Posterior vena cava (tissue), 2 donors: ENCODE measurements at places on chromosomes 12 and 14. TPM values are rescaled to one million over a fixed set of nuclear protein-coding genes. Genes with fewer than 3 reads are reported as not detected.

The BIN2 gene
- 8.8 TPM for total RNA-seq

The PRKD1 gene
- total RNA-seq, result 38.7 TPM

The HSPB8 gene
- total RNA-seq, result 92.0 TPM

The LRRC23 gene
- total RNA-seq, result 5.3 TPM

The P2RX7 gene
- total RNA-seq, result 4.5 TPM

The GSC gene
- 0.97 TPM for total RNA-seq

The RHOJ gene
- total RNA-seq, result 22.8 TPM

The SLCO1C1 gene
- 1.9 TPM for total RNA-seq

The ERP29 gene
- 52.2 TPM for total RNA-seq

The HOXC9 gene
- total RNA-seq, result 7.0 TPM

The AQP2 gene
- 0.33 TPM for total RNA-seq

The NOC4L gene
- total RNA-seq, result 11.2 TPM

The ARID4A gene
- total RNA-seq, result 27.1 TPM

The MYRFL gene
- total RNA-seq, result 0.23 TPM
